Stimulated activated CD4-positive, alpha-beta T cell treated with anti-CD3 and anti-CD28 coated beads, Interleukin-2, amount 100 ng/mL, for 24 hours (primary cell): ENCODE measurements at places on chromosomes 11 and 22.

- DNase-seq = no peak
These were observed 180.2 kb downstream of the CHST1 start for GRCh38 chr11:45485070-45485707.

GRCh38 chr22:38777087-38777671 is 16.8 kb downstream of the DNAL4 start:
- DNase-seq = no peak

- DNase-seq = no peak
These were observed 10.1 kb upstream of the PIM3 start for GRCh38 chr22:49950396-49950994.

- DNase-seq = no peak
These were observed 82.7 kb downstream of the RPL27A start for GRCh38 chr11:8765294-8765693.

- DNase-seq = no peak
These were observed 78.3 kb downstream of the ZBTB16 start for GRCh38 chr11:114137838-114138237.

DNA sequence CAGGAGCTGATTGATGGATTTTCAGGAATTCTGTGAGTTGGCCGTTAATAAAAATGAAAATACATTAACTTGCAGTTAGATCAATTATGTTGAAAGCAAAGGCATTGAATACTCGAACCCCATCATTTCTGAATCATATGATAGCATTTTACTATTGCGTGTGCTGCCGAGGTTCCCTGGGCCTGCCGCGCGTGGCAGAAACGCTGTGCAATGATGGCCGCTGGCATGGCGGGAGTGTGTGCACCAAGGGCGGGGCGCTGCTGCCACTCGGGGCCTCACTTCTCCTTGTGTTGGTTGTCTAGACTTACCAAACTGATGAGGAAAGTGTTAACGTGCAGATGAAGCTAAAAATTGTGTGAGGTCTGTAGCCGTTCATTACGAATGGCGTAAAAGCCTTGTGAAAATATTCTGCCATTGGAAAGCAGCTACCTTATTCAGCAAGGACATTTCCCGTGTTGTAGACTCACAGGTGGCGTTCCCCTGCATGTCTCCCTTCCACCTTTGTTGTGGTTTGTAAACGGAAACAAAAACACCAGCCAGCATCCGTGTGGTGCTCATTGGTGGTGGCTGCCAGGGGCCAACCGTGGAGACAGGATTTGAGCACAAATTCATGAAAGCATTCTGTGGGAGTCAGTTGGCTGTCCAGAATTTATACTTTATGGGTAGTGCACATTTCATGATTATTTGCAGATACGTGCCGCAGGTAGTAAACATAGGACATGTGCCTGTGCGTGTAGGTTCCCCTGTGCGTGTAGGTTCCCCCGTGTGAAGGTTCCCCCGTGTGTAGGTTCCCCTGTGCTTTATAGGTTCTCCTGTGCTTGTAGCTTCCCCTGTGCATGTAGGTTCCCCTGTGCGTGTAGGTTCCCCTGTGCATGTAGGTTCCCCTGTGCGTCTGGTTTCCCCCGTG is 5.9 kb upstream of the GRAMD4 start:
- peak; percentile 60 for DNase-seq

GRCh38 chr11:124725719-124726105 is 14.0 kb upstream of the NRGN start:
- DNase-seq = no peak

- DNase-seq = peak; percentile 29
These were observed 422 bp downstream of the GLB1L2 start for GRCh38 chr11:134332189-134332631.

GRCh38 chr11:112156956-112157766 is 6.7 kb downstream of the IL18 start:
- DNase-seq = no peak

DNA sequence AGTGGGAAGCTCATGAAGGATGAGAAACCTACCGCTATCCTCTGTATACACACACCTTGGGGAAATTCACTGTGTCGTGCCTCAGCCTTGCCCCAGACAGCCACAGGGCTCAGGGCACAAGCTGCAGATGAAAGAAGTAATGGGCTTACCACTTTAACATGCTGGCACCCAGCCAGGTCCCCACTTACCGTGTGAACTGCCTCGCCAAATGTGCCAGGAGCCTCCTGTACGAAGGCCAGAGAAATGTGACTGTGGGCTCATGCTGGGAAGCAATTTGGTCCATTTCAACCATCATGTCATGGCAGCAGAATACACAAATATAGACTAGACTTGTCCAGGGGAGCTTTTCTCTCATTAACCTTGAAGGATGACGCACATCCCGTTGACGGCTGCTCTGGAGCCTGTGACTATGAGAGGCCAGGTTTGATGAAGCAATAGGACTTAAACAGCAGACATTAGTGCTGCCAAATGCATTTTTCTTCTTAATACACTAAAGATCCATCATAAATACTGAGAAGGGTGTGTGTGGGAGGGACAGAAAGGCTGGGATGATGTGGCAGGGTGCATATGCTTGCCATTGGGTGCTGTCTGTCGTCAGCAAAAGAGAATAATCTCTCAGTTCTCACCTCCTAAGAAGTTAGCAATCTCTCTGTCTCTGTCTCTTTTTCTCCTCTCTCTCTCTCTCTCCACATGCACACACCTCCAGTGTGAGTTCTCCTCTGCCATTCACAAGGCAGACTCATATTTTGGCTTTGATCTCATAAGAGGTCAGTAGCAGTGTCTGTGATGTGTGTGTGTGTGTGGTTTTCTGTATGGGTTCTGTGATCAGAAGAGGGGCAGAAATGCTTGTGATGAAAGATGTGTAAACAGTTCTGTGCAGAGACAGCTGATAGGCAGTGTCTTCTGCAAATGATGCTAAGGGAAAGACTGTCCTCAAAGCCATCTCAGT is 142.4 kb downstream of the KIRREL3 start:
- DNase-seq = no peak

- DNase-seq = no peak
These were observed 55.0 kb upstream of the CNTN5 start for GRCh38 chr11:98965775-98966174.

GRCh38 chr11:71372693-71373657 is 75.2 kb downstream of the DHCR7 start:
- no peak for DNase-seq

- no peak for DNase-seq
These were observed 16.0 kb upstream of the SMIM35 start for GRCh38 chr11:118102721-118103261.

DNA sequence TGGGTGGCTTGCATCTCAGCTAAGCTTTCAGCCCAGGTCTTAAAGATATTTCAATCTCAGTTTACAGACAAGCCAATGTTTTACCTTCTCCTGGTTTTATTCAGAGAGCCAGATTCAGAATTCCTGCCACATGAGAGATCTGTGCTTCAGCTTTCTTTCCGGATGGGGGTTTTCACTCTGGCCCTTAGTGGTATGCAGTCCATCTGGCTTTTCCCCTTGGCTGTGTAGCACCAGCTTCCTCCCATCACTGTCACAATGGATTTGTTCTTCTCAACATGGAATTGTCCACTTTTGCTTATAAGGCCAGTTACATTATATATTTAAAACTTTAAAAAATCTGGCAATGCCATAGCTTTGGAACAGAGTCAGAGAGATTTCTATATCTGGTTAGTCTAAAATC is 303.9 kb downstream of the ETS1 start:
- DNase-seq = no peak

DNA sequence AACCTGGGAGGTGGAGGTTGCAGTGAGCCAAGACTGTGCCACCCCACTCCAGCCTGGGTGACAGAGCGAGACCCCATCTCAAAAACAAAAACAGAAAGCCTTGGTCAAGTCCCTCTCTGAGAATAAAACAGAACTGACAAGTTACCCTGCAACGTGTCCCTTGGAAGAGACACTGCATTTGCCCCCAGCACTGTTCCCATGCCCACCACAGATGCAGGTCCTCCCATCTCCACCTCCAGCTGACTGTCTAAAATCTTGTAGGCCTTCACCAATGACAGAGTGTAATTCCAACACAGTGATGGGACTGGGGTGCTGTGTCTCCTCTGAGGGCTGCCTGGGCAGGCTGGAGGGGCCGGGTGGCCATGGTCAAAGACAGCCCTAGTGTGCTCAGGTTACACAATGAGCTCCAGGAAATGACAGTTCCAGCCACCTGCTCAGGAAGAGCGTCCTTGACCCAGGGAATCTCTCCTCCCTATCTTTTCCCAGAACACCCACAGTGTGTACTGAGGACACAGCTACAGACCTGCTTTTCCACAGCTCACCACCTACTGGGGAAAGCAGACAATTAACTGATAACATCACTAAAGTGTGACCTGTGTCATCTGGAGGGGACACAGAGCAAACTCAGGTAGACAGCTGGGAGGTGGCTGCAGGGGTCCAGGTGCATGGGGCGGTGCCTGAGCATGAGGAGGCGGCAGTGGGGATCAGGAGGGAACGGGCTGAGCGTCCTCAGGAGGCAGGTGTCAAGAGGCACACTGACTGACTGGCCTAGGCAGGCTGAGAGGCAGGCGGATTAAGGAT is 56.4 kb downstream of the ARFGAP3 start:
- no peak for DNase-seq

DNA sequence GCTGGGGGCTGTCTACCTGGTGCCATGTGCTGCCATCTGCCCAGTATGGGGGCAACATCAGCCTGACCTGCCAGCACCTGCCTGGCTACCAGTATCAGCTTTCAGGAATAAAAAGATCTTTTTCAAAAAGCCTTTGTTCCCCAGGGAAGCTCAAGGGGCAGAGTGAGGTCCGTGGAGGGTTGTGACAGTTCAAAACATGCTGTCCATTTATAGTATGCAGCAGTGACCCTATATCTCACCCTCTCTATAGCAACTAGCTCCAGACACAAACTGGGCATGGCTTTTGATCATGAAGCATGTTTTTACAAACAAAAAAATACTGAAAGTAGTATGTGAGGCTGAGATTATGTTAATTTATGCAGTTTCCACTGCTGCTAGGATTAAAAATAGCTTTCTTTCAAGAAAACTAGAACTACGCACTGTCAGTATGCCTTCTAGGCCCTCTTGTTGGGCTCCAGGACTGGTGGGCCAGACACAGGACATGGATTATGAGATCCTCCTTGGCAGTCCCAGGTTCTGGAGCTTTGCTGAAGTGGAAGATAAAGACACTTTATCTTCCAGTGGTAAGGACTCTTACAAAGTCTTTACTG is 23.4 kb downstream of the NAV2 start:
- DNase-seq = no peak

- no peak for DNase-seq
These were observed 440.5 kb downstream of the MIAT start for GRCh38 chr22:27097933-27098332.

DNA sequence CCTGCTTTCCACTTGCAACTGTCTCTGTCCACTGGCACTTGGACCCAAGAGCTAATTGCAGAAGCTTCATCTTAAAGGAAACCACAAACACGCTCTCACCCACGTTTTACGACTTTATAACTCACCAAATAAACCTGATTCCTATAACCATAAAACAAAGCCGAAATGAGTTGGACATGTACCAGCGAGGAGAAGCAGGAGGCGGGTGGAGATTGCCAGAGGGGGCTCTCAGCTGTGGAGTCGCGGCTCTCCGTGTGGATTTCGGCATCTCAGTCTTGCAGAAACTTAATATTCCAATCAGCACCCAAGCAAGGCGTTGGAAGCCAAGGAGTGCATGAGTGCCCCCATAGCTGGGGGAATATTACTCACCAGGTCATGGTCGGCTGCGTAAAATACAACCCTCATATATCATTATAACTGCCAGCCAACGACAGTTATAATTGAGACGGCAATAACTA is 483.6 kb downstream of the MN1 start:
- DNase-seq = no peak

GRCh38 chr11:13834463-13834862 is 128.1 kb upstream of the SPON1 start:
- DNase-seq = no peak

GRCh38 chr11:104653407-104653806 is 244.9 kb downstream of the CASP12 start:
- no peak for DNase-seq

DNA sequence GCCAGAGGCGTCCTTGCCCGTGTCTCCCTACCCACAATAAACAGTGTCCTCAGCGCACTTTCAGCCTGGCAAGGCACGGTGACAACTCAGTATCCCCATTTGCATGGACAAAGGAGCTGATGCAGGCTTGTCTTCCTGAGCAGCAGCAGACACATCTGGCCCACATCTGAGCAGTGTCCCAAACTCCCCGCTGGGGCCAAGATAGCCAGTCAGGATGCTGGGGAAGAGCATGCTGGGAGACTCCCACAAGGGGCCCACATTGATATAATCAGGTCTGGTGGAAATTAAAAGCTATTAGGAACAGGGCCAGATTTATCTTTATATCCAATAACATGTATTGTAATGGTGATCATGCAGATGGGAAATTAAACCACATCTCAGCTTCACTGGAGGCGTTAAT is 24.7 kb downstream of the DSCAML1 start:
- DNase-seq = no peak

DNA sequence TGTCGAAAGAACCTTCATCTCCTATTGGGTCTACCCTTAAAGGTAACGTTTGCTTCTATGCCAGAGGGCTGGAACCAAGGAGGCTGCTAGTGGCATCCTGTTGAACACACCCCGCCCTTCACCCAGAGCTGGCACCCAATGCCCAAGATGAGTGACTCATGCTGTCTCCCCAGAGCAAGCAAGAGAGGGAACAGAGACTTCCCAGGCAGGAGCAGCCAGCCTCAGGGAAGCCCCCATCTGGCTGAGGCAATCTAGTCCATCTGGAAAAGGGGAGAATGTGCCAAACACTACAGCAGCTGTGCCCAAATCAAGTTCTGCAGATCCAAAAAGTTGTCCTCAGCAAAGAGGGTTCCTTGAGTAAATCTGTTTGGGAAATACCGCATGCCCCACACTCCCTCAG is 91.9 kb upstream of the TP53I11 start:
- DNase-seq = no peak

GRCh38 chr11:15770798-15771414 is 585.4 kb downstream of the SOX6 start:
- peak; percentile 48 for DNase-seq

DNA sequence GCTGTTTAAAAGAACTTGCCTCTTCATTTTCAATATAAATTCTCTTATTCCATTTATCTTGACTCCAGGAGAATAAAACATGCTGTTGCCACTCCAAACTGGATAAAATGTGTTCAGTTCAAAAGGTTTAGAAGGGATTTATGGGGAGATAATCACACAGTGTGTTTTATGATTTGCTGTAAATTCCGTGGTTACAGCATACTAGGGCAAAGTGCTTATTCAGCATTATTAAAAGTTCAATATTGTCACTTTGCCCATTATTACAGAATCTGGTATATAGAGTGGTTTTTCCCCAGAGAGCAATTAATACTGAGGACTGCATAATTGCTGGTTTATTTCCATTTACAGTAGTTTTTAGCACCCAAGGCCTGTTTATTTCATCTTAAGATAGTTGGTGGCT is 780.9 kb upstream of the RAG2 start:
- DNase-seq = no peak

- no peak for DNase-seq
These were observed 7.5 kb downstream of the CFAP68 start for GRCh38 chr11:111886844-111887243.

DNA sequence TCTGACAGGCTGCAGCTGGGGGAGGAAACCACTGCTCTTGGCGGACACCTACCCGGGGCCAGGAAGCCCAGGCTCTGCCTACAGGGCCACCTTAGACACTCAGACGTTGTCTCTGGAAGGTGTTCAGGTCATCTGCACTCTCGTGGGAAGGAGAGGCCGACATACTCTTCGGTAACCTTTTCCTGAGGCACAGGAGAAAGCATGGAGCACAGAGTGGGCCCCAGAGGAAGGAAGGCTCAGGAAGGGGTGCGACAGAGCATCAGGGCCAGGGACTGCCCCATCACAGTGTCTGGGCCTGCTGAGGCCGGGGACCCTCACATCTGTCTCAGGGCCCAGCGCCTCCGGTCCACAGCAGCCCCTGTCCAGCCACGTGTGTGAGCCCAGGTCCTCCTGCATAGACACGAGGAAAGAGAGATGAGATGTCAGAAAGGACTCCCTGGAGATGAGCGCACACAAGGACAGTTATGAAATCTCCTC is 18.2 kb upstream of the TUB start:
- DNase-seq = no peak
